ENCODE measurements at places on chromosomes 3 and 15. TPM values are rescaled to one million over a fixed set of nuclear protein-coding genes. Genes with fewer than 3 reads are reported as not detected.

DNA sequence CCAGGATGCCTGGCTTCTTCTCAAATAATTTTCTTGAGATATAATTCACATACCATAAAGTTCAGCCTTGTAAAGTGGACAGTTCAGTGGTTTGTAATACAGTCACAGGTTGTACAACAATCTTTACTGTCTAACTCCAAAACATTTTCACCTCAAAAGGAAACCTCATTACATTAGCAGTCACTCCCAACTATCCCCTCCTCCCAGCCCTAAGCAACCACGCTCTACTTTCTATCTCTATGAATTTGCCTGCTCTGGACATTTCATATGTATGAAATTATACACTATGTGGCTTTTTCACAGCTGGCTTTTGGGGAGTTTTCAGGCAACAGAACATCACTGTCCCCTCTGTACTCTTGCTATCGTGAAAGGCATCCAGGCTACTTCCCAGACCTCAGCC, 17.5 kb downstream of the TGM5 start:
- H3K4me3 ChIP-seq, result no peak overlapping the region
- H3K27me3 ChIP-seq, result no peaks in the 10 kb centered on the region
- H3K36me3 ChIP-seq, result no peaks in the 10 kb centered on the region
- H3K27ac ChIP-seq, result no peak overlapping the region

DNA sequence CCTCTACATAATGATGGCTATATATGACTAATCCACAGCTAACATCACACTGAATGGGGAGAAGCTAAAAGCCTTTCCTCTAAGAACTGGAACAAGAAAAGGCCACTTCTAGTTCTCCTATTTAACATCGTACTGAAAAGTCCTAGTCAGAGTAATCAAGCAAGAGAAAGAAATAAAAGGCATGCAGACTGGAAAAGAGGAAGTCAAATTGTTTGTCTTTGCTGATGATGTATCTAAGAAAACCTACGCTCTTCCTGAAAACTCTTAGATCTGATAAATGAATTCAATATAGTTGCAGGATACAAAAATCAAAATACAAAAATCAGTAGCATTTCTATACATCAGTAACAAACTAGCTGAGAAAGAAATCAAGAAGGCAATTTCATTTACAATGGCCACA, 116.9 kb downstream of the TP63 start:
- no peaks in the 10 kb centered on the region for H3K4me1 ChIP-seq
- no peaks in the 10 kb centered on the region for H3K27me3 ChIP-seq
- no peaks in the 10 kb centered on the region for H3K36me3 ChIP-seq
- no peak for DNase-seq

DNA sequence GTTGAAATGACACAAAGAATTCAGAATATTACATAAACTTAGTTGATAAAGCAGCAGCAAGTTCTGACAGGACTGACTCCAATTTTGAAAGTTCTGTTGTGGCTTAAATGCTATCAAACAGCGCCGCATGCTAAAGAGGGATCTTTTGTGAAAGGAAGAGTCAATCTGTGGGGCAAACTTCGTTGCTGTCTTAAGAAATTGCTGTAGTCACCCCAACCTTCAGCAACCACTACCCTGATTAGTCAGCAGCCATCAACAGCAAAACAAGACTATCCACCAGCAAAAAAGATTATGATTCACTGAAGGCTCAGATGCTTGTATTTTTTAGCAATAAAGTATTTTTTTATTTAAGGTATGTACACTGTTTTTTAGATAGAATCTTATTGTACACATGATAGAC, 14.2 kb downstream of the CRBN start:
- H3K36me3 ChIP-seq, result no peaks in the 10 kb centered on the region
- H3K4me3 ChIP-seq, result no peak overlapping the region
- H3K27ac ChIP-seq, result no peak overlapping the region
- H3K4me1 ChIP-seq, result no peaks in the 10 kb centered on the region

GRCh38 chr15:95591270-95591669, 739.2 kb upstream of the NR2F2 start:
- H3K27me3 ChIP-seq, result no peaks in the 10 kb centered on the region
- no peak overlapping the region for H3K27ac ChIP-seq
- no peak overlapping the region for H3K4me3 ChIP-seq
- H3K4me1 ChIP-seq, result no peaks in the 10 kb centered on the region

- no peaks in the 10 kb centered on the region for H3K27me3 ChIP-seq
- H3K4me3 ChIP-seq, result no peak overlapping the region
- no peaks in the 10 kb centered on the region for H3K36me3 ChIP-seq
- H3K27ac ChIP-seq, result no peak overlapping the region
Observed at GRCh38 chr3:155876037-155876436, 5.6 kb downstream of the GMPS start.

GRCh38 chr15:25783607-25784540, 79.3 kb downstream of the ATP10A start:
- no peak for DNase-seq
- H3K36me3 ChIP-seq, result no peaks in the 10 kb centered on the region
- no peaks in the 10 kb centered on the region for H3K27me3 ChIP-seq
- H3K4me1 ChIP-seq, result peaks cover 48% of the 10 kb centered on the region

- no peaks in the 10 kb centered on the region for H3K27me3 ChIP-seq
- H3K27ac ChIP-seq, result no peak overlapping the region
- DNase-seq, result no peak
- H3K36me3 ChIP-seq, result no peaks in the 10 kb centered on the region
- H3K4me1 ChIP-seq, result peaks cover 5% of the 10 kb centered on the region
Observed at GRCh38 chr15:66364944-66365528, 8.6 kb upstream of the TIPIN start.

GRCh38 chr3:185824051-185825005, 514 bp downstream of the IGF2BP2 start:
- no peak for DNase-seq
- peak overlapping the region; percentile 62 for H3K4me3 ChIP-seq
- peaks cover 48% of the 10 kb centered on the region for H3K4me1 ChIP-seq
- H3K27ac ChIP-seq, result peak overlapping the region; percentile 91
- H3K27me3 ChIP-seq, result peaks cover 86% of the 10 kb centered on the region

DNA sequence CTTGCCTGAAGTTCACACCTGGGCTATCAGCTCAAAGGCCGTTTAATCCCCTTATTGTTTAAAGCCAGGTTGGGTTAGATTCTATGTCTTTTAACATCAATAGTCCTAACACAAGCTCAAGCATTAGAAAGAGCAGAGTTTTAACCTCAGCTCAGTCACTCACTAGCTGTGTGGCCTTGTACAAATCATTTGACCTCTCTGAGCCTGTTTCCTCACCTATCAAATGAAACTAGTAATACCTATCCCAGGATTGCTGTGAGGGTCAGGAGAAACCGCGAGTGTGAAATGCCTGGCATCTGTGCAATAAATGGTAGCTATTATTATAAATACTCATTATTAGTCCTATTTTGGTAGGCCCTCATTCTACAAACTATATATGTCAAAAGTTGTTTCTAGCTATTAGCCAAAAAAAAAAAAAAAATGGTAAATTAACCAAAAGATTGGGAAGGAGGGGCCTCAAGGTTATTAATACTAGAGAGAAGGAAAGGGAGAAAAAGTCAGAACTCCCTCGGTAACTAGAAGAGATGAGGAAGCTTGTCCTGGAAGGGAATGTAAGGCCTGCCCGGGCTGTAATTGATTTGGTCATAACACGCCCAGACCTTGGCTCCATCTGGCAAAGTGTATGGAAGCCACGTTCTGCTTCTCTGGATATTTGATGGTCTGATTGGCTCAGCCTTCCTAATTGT, 510.5 kb upstream of the PROK2 start:
- H3K36me3 ChIP-seq, result no peaks in the 10 kb centered on the region
- H3K4me3 ChIP-seq, result no peak overlapping the region
- peaks cover 10% of the 10 kb centered on the region for H3K4me1 ChIP-seq
- no peak for DNase-seq
- H3K27ac ChIP-seq, result peak overlapping the region; percentile 69

DNA sequence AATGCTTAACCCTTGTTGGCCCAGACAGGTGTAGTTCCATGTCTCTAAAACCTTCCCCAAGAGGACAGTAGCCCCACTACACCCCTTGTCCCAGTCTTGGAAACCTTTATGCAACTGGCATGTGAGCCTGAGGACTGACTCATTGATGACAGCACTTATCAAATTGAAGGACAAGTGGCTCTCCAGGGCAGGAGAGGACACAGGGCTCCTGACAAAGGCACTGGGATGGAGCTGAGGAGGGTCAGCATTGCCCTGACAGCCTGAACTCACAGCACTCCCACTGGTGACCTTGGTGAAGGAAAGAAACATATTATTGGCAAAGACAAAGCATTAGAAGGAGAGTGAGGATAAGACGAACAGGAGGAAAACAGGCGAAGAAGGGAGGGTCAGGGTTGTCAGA, 139.9 kb downstream of the EPHB1 start:
- no peak for DNase-seq
- no peaks in the 10 kb centered on the region for H3K4me1 ChIP-seq
- no peak overlapping the region for H3K27ac ChIP-seq
- no peak overlapping the region for H3K4me3 ChIP-seq
- no peaks in the 10 kb centered on the region for H3K27me3 ChIP-seq

DNA sequence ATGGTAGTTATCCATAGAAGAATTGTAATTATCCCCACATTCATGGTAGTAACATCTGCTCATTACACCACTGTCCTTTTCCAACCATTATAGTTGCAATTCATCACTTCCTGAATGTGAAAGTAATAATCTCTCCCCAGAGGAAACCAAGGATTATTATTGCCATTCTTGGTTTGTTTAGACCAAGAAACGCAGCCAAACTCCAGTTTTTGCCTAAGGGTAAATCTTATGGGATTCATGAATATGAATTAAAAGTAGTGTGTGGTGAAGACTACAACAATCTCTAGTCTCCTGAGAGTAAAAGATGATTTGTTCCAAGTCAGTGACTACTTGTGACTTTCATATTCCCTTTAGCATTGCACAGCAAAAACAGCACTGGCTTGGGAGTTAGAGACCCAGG, 45.7 kb upstream of the ABI3BP start:
- peaks cover 5% of the 10 kb centered on the region for H3K4me1 ChIP-seq
- H3K4me3 ChIP-seq, result no peak overlapping the region
- H3K27me3 ChIP-seq, result no peaks in the 10 kb centered on the region
- no peaks in the 10 kb centered on the region for H3K36me3 ChIP-seq
- no peak for DNase-seq
- H3K27ac ChIP-seq, result no peak overlapping the region

GRCh38 chr3:119238363-119238762, 2.3 kb downstream of the B4GALT4 start:
- H3K27me3 ChIP-seq, result no peaks in the 10 kb centered on the region
- DNase-seq, result no peak
- peaks cover 21% of the 10 kb centered on the region for H3K4me1 ChIP-seq
- no peak overlapping the region for H3K27ac ChIP-seq
- no peak overlapping the region for H3K4me3 ChIP-seq

GRCh38 chr3:23668430-23668904, 137.3 kb upstream of the UBE2E1 start:
- no peak overlapping the region for H3K4me3 ChIP-seq
- no peaks in the 10 kb centered on the region for H3K27me3 ChIP-seq
- peaks cover 31% of the 10 kb centered on the region for H3K4me1 ChIP-seq
- H3K36me3 ChIP-seq, result no peaks in the 10 kb centered on the region
- DNase-seq, result no peak

DNA sequence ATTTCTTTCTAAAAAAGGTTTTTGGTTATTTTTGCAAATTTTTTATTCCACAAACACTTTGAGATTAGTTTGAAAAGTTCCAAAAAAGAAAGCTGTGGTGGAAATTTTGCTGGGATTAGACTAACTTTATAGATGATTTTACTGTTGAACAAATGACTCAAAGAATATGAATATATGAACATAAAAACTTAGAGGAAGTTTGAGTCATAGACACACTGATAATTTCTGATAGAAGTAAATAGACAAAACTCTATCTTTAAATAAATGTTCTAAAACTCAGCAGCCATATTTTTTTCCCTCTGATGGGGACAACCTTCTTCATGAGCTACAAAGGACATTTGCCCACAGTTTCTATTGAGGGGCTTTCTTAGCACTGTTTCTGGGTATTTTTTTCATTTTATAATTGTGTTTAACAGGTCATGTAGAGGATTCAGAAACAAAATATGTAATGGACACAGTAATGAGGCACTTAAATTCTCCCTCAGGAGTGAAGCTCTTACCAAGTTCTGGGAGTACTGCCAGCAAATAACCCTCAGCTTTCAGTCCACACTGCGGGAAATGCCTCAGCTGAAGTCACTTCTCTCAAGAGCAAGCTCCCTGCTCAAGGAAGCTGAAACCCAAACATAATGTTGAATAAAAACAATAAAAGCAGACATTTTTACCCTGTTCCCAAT, 157.6 kb downstream of the NFKBIZ start:
- no peaks in the 10 kb centered on the region for H3K27me3 ChIP-seq
- no peak for DNase-seq
- H3K4me3 ChIP-seq, result no peak overlapping the region
- H3K27ac ChIP-seq, result no peak overlapping the region

- H3K4me1 ChIP-seq, result peaks cover 14% of the 10 kb centered on the region
- H3K27me3 ChIP-seq, result no peaks in the 10 kb centered on the region
- H3K27ac ChIP-seq, result peak overlapping the region; percentile 93
Observed at GRCh38 chr3:9808345-9809037, 1.6 kb upstream of the TTLL3 start.

DNA sequence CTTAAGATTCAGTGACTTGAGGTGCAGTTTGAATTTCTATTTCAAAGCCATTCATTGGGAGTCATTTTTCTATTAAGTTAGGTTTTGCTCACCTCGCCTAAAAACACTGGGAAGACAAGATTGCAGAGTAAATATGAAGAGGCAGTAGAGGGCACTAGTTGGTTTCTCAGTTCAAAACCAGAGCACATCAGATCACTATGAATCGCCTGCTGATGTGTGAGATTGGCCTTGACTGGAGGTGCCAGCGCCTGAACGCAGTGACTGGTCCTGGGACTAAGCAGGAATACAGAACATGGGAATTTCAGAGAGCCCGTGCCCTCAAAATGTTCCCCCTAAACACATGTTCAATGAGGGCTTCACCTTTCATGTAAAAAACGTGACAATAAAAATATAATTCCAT, 229.0 kb downstream of the ITPR1 start:
- no peaks in the 10 kb centered on the region for H3K27me3 ChIP-seq
- H3K4me3 ChIP-seq, result no peak overlapping the region
- peaks cover 77% of the 10 kb centered on the region for H3K4me1 ChIP-seq

GRCh38 chr3:195151866-195152541, 119.0 kb downstream of the XXYLT1 start:
- no peak overlapping the region for H3K4me3 ChIP-seq
- peaks cover 50% of the 10 kb centered on the region for H3K4me1 ChIP-seq
- H3K36me3 ChIP-seq, result no peaks in the 10 kb centered on the region
- no peaks in the 10 kb centered on the region for H3K27me3 ChIP-seq
- peak overlapping the region; percentile 87 for H3K27ac ChIP-seq

The ARNT2 gene
- total RNA-seq, result 0.15 TPM

The LRRK1 gene
- total RNA-seq, result 12.0 TPM

The RASGRF1 gene
- not detected for total RNA-seq

The PIF1 gene
- total RNA-seq, result 17.5 TPM

The SOX2 gene
- 40.6 TPM for total RNA-seq

The LRRIQ4 gene
- total RNA-seq, result not detected

The ALDH1A3 gene
- 63.0 TPM for total RNA-seq

The OR4F15 gene
- not detected for total RNA-seq

The TRH gene
- total RNA-seq, result not detected

The FES gene
- total RNA-seq, result 1.8 TPM

The HYAL1 gene
- total RNA-seq, result 1.8 TPM

All from esophagus squamous epithelium (tissue), 5 donors.